ENCODE measurements at places on chromosomes 4 and X. TPM values are rescaled to one million over a fixed set of nuclear protein-coding genes. Genes with fewer than 3 reads are reported as not detected.
A peak's percentile ranks its signal among the peaks of the same experiment; 100 is the strongest.

POU3F4 gene
- total RNA-seq: not detected

CC2D2A gene
- 11.7 TPM for total RNA-seq

ACTRT1 gene
- not detected for total RNA-seq

ANOS1 gene
- total RNA-seq: 0.64 TPM

TXK gene
- total RNA-seq: 0.17 TPM

CENPVL2 gene
- not detected for total RNA-seq

CCKAR gene
- total RNA-seq: not detected

ZMAT1 gene
- not detected for total RNA-seq

GAGE12F gene
- total RNA-seq: not detected

NLGN4X gene
- total RNA-seq: 3.2 TPM

RAB9B gene
- total RNA-seq: 4.5 TPM

GRCh38 chr4:138188406-138189084, 53.6 kb downstream of the SLC7A11 start:
- DNase-seq: peak; percentile 62

GRCh38 chr4:119233750-119234149, 21.2 kb downstream of the USP53 start:
- no peak for DNase-seq

DNA sequence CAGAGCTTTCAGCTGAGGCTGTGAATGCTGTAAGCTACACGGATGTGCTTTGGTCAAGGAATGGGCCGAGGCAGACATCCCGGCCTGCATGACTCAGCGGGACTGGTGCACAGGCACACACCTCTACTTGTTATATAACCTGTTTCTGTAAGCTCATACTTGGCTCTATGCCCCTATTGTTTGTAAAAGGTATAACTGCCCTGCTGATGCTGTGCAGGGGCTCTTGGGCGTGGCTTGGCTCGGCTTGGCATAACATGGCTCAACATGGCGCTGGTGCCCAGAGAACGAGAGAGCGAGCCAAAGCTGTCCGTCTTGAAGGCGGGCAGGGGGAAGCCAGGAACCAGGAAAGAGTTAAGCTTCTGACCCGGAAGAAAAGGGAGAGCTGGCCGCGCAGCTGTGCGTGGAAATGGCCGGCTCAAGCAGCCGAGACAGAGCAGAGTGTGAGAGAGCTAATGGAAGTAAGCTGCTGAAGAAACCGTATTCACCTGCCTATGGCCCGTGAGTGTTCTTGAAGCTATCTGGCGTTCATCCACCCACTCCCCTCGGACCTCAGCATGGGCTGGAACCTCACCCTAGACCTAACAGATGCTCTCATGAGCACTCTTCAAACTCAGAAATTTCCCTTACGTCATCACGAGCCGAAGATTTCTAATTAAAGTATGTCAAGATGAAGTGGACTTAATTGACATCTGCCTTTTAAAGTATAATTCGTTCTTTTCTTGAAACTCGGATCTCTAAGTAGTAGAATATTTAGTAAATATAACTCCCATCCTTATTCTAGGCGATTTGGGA, 286.3 kb upstream of the AGA start:
- DNase-seq: peak; percentile 92

DNA sequence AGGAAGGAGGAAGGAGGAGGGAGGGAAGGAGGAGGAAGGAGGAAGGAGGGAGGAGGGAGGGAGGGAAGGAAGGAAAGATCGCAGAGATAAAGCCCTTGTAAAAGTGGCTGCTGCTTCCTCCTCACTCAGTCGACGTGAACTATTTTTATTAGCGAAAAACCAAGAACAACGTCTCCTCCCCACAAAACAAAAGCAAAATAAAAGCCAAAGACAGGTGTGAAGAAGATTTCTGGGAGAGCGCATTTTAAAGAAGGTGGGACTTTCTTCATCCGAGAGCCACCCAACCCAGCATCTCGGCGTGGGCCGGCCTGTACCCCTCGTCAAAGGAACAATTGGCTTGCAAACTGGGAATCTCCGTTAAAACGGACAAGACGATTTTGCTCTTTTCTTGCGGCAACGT, 40.7 kb upstream of the ASMTL start:
- DNase-seq: no peak

DNA sequence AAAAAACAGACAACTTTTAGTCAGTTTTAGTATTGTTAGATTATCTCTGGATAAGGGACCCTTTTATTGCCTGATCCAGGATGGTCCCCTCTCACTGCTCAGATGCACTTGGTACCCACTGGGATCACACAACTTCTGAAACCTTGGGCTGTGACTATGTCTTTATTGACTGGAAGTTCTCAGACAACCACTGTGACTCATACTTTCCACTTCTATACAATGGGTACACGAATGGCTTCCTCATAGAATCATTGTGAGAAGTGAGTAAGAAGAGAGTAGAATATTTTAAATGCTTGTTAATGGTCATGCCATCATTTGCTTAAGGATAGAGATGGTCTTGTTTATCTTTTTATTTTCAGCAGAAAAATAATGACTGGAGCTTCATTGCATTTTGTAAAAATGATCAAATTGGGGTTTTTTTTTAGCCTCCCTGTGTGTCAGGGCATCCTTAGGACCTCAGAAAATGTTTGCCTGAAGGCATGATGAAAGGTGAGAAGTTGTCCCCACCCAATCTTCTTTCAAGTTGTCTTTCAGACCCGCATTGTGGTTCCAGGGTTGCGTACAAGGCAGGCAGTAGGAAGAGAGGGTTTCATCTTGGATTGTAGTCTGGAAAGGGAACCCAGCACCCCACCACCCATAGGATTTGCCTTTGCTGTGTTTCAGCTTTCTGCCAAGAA, 115.1 kb downstream of the CPEB2 start:
- no peak for DNase-seq

- DNase-seq: peak; percentile 64
These were observed 356.7 kb downstream of the STIM2 start for GRCh38 chr4:27217261-27217769.

DNA sequence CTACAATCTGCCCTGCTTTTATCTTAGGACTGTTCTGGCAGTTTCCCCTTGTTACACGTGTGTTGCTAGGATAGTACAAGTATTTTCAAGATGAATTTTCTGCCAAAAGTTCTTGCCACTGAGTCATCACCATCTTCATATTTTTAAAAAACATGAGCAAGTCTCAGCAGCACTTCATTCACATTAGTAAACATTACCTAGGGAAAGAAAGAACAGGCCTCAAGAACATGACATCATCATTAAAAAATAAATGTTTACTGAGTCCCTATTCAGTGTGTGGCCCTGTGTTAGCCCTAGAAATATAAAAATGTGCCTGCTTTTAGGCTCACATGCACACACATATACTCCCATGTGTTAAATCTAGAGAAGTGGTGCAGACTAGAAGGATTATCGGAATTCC, 18.7 kb upstream of the GPC3 start:
- peak; percentile 76 for DNase-seq

GRCh38 chrX:39873117-39873516, 224.6 kb downstream of the BCOR start:
- peak; percentile 32 for DNase-seq

DNA sequence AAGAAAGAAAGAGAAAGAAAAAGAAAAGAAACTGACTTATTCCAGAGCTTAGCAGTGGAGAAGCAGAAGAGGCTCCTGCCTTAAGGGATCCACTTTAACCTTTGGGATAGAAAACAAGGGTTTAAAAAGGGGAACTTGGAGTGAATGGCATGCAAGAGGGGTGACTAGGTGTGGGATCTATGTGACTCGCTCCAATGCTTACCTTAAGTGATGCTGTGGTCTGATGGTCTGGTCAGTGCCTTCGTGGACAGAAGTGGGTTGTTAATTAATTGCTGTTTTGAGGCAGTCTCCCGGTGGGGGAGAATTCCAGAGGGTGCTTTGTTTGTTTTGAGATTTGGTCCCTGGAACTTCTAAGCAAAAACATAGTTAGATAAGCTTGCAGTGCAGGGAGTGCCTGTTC, 21.1 kb upstream of the RHOXF1 start:
- no peak for DNase-seq

GRCh38 chr4:16289897-16290554, 63.8 kb upstream of the TAPT1 start:
- no peak for DNase-seq

DNA sequence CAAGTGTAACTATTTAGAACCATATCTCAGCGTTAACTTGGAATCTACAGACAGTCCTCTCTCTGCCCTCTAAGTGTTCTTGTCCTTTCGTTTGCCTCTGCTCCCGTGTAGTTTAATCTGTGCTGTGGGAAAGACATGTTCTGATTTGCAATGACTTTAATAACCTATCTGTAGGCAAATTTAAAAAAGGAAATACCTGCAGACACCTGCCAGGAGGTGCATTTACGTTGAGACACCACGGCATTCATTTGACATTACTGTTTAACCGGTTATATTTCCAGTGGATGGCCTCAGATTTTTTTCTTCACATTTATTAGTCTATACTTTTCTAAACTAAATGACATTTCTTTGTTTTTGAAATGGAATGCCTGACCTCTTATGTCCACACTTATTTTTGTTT, 997.9 kb upstream of the PCDH7 start:
- DNase-seq: no peak

DNA sequence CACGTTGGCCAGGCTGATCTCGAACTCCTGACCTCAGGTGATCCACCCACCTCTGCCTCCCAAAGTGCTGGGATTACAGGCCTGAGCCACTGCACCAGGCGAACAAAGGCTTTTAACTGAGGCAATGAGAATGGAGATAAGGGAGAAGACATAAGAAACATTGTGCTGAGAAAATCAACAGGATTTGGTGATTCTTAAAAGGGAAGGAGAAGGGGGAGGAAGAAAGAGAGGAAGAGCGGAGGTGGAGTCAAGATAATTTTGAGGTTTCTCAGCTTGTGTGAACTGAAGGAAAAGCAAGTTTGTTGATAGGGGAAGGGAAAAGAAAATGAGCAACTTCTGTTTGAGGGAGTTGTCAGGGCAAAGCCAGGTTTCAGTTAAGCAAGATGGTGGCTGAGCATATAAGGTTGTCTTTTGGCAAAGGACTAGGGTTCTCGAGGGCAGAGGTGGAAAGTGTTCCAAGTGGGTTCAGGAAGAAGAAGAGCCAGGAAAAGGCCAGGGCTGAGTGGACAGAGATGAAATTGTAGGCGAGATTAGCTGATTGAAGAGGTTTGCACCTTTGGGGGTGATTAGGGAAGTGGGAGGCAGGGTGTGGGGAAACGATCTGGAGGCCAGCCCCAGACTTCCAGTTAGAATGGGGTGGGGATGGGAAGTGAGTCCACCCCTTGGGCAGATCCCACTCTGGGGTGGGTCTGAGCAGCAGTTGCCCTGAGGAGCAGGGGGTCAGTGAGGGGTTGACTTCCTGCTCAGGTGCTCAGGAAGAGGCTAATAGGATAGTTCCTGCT, 7.8 kb downstream of the DOCK11 start:
- no peak for DNase-seq

DNA sequence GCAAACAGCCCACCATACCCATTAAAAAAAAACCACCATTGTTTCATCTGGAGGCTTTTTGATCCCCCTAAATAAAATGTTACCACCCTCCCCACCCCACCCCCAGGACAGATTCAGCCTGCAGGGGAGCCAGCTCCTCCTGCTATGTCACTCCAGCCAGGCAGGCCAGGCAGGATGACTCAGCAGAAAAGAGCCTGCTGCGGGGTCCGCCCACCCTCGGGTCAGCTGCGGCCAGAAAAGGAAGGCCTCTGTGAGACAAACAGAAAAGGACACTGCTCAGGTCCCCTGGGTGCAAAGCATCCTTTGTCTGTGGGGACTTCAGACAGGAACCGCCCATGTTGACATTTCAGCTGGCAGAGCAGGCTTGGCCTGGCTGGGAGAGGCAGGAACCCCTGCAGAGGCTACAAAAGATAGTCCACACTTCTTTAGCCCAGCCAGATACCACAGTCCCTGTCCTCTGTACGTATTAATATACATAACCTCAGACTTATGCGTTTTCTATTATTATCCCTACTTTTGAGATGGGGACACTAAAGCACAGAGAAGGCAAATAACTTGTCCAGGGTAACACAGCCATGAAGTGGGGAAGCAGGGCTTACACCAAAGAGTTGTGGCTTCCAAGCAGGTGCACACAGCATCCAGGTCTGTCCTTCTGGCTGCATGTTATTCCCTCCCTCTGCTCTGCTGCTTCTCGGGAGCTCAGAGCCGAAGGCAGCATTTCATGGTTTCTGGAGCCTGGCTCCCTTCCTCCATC, 147.7 kb downstream of the CPEB2 start:
- peak; percentile 49 for DNase-seq

GRCh38 chrX:72245461-72246089, 6.7 kb upstream of the ERCC6L start:
- peak; percentile 41 for DNase-seq

DNA sequence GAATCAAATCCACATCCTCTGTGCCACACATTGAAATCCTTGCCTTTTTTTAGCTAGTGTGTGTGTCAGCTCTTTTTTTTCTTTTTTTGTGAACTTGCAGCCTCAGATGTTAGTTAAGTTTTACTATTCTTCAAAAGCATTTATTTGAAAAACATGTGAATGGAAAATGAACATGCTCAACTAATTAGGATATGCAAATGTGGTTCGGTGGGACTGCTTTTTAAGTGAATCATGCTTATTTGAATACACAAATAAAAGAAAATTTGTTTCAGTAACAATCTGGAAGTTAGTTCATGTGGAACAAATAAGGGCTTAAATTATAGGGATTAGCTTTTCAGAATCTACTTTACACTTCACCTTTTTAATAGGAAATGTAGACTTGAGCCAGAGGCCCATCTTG, 751.5 kb upstream of the FAM241A start:
- no peak for DNase-seq

- peak; percentile 19 for DNase-seq
These were observed 55.0 kb upstream of the PACRGL start for GRCh38 chr4:20645236-20645635.

- DNase-seq: no peak
These were observed 3.9 kb downstream of the MSMO1 start for GRCh38 chr4:165331359-165331758.

GRCh38 chrX:66019310-66019652, 20.6 kb downstream of the VSIG4 start:
- DNase-seq: no peak

- DNase-seq: no peak
These were observed 202.6 kb upstream of the GYPA start for GRCh38 chr4:144342949-144343760.

DNA sequence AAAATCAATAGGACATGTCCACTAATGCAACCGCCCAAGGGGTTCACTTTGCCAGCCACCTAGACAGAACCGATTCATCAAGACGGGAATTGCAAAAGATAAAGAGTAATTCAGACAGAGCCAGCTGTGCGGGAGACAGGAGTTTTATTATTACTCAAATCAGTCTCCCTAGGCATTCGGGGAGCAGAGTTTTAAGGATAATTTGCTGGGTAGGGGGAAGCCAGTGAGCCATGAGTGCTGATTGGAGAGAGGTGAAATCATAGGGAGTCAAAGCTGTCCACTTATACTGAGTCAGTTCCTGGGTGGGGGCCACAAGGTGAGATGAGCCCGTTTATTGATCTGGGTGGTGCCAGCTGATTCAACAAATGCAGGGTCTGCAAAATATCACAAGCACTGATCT, 8.5 kb downstream of the TMEM184C start:
- no peak for DNase-seq

GRCh38 chrX:80021621-80022020, 7.1 kb downstream of the TBX22 start:
- no peak for DNase-seq

- DNase-seq: no peak
These were observed 9.2 kb downstream of the SAP30 start for GRCh38 chr4:173379929-173380328.

GRCh38 chr4:111639120-111639690, 506.0 kb upstream of the FAM241A start:
- DNase-seq: no peak

All from mammary epithelial cell (primary cell).